Psoas muscle (tissue), 8 donors: ENCODE measurements at places on chromosomes 1 and 21.

- peaks cover 46% of the 10 kb centered on the region for H3K4me1 ChIP-seq
- no peak overlapping the region for H3K27ac ChIP-seq
- no peaks in the 10 kb centered on the region for H3K36me3 ChIP-seq
- H3K27me3 ChIP-seq = no peaks in the 10 kb centered on the region
- no peak overlapping the region for H3K4me3 ChIP-seq
- DNase-seq = no peak
Observed at GRCh38 chr1:201491896-201492511, 14.9 kb downstream of the CSRP1 start.

GRCh38 chr1:60621368-60621851 is 461.0 kb upstream of the NFIA start:
- no peak overlapping the region for H3K27ac ChIP-seq
- H3K36me3 ChIP-seq = no peaks in the 10 kb centered on the region
- DNase-seq = no peak
- no peak overlapping the region for H3K4me3 ChIP-seq
- no peaks in the 10 kb centered on the region for H3K27me3 ChIP-seq

DNA sequence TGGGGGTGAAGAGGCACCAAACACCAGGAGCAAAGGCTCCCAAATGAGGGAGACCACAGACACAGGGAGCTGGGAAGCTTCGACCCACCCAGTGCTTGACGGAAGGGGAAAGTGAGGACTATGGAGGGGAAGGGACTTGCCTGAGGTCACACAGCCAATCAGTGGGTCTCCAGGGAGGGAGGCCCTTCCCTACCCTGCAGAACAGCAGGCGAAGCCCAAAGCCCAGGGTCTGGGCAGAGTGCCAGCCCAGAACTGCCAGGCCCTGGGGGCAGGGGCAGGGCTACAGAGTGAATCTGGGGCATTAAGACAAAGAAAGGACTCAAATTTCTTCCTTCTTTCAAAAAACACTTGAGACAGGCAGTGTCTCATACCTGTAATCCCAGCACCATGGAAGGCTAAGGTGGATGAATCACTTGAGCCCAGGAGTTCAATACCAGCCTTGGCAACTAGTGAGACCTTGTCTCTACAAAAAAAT is 45.5 kb upstream of the ECE1 start:
- H3K4me3 ChIP-seq = no peak overlapping the region
- no peak overlapping the region for H3K27ac ChIP-seq
- no peaks in the 10 kb centered on the region for H3K36me3 ChIP-seq
- no peak for DNase-seq
- H3K27me3 ChIP-seq = no peaks in the 10 kb centered on the region

GRCh38 chr1:33616780-33617179 is 144.3 kb downstream of the ZSCAN20 start:
- H3K27ac ChIP-seq = no peak overlapping the region
- H3K27me3 ChIP-seq = no peaks in the 10 kb centered on the region
- DNase-seq = no peak
- no peak overlapping the region for H3K4me3 ChIP-seq
- H3K36me3 ChIP-seq = no peaks in the 10 kb centered on the region
- no peaks in the 10 kb centered on the region for H3K4me1 ChIP-seq

GRCh38 chr1:178046591-178047270 is 47.2 kb upstream of the RASAL2 start:
- no peaks in the 10 kb centered on the region for H3K36me3 ChIP-seq
- DNase-seq = no peak
- no peaks in the 10 kb centered on the region for H3K4me1 ChIP-seq
- H3K27me3 ChIP-seq = no peaks in the 10 kb centered on the region
- no peak overlapping the region for H3K27ac ChIP-seq

DNA sequence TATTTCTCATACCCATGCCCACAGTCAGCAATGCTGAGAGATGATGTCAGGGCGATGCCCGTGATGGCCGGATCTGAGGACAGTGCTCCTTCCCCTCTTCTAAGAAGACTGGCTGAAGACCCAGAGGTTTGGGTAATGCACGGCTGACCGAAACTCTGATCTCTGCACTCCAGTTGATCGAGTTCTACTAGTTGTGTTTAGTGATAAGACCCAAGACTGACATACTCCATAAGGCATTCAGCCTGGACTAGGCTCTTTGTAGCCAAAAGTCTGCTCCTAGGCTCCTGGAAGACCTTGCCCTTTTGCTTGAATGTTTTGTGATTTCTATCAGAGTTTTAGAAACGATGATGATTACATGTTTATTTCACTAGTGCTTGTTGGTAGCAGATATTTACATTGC is 251.5 kb downstream of the DYRK1A start:
- no peaks in the 10 kb centered on the region for H3K27me3 ChIP-seq
- H3K36me3 ChIP-seq = no peaks in the 10 kb centered on the region
- H3K4me1 ChIP-seq = peaks cover 15% of the 10 kb centered on the region
- DNase-seq = no peak
- no peak overlapping the region for H3K4me3 ChIP-seq

- no peaks in the 10 kb centered on the region for H3K36me3 ChIP-seq
- H3K4me3 ChIP-seq = no peak overlapping the region
- peaks cover 9% of the 10 kb centered on the region for H3K27me3 ChIP-seq
- H3K27ac ChIP-seq = no peak overlapping the region
Observed at GRCh38 chr1:6097824-6098223, 52.1 kb downstream of the KCNAB2 start.

DNA sequence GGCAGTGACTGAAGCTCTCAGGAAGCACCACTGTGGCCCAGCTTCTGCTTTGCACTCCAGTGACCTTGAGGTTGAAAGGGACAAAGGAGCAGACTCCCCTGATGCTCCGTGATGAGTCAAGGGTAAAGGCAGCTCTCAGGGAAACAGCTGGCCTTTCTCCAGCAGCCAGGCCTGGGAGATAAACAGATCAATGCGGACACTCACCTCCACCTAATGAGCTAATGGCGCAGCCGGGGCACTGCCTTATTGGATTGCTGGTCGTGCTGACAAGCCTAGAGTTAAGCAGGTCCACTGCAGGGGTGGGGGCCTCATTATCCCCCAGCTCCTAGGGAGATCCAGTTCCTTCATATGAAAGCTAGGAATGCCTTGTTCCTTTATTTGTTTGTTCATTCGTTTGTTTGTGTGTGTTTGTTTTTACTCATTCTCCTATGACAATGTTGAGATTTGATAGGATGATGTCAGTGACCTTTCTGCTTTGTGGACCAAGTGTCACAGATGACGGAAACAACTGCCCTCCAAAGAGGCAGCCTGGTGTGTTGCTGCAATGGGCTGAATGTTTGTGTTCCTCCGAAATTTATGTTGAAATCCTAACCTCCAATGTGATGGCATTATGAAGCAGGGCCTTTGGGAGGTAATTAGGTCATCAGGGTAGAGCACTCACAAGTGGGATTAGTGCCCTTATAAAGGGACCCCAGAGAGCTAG is 141.4 kb upstream of the BEND5 start:
- no peak overlapping the region for H3K4me3 ChIP-seq
- DNase-seq = no peak
- no peaks in the 10 kb centered on the region for H3K4me1 ChIP-seq
- no peak overlapping the region for H3K27ac ChIP-seq
- H3K36me3 ChIP-seq = no peaks in the 10 kb centered on the region
- no peaks in the 10 kb centered on the region for H3K27me3 ChIP-seq

DNA sequence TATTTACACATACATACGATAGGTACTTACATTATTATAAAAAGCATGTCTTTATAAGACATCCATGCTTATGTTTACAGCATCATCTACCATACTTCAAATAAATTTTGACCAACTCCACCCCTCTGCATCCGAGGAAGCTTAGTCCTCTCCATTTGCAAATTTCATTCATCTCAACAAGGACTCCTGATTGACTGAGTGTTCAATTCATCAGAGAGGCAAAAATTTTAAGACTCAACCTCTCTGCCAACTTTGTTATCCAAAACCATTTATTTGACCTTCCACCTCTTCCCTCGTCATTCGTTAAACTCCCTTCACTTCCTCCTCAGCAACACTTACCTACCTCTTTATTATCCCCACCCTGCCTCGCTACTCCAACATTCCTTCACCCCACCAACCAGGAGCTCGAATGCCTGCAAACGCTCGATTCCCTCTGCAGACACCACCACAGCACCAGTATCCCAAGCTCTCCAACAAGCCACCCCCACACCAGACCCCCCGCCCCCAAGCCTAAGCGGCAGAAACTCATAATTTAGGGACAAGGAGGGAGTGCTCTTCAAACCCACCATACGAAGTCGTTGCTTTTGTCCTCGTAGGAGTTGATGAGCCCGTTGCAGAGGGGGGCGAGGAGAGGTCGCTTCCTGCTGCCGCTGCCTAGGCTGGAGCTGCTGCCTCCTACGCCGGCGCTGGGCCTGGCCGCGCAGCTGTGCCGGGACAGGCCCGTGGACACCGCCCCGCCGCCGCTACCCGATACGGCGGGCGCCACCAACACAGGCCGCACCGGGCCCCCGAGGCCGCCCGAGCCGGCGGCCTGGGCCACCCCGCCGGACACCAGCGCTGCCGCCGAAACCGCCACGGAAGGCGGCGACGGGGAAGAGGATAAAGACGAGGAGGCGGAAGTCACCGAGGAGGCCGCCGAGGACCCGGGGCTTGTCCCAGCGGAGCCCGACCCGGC is 803 bp downstream of the COP1 start:
- peaks cover 29% of the 10 kb centered on the region for H3K4me1 ChIP-seq
- H3K36me3 ChIP-seq = no peaks in the 10 kb centered on the region
- peak overlapping the region; percentile 95 for H3K27ac ChIP-seq

GRCh38 chr1:42334240-42335049 is 590 bp downstream of the FOXJ3 start:
- H3K27ac ChIP-seq = peak overlapping the region; percentile 98
- H3K27me3 ChIP-seq = no peaks in the 10 kb centered on the region
- peak; percentile 55 for DNase-seq
- H3K36me3 ChIP-seq = no peaks in the 10 kb centered on the region

GRCh38 chr1:9075022-9075421 is 5.6 kb upstream of the SLC2A5 start:
- no peak for DNase-seq
- H3K27ac ChIP-seq = no peak overlapping the region
- no peaks in the 10 kb centered on the region for H3K27me3 ChIP-seq
- H3K4me1 ChIP-seq = peaks cover 7% of the 10 kb centered on the region
- no peaks in the 10 kb centered on the region for H3K36me3 ChIP-seq
- H3K4me3 ChIP-seq = no peak overlapping the region

DNA sequence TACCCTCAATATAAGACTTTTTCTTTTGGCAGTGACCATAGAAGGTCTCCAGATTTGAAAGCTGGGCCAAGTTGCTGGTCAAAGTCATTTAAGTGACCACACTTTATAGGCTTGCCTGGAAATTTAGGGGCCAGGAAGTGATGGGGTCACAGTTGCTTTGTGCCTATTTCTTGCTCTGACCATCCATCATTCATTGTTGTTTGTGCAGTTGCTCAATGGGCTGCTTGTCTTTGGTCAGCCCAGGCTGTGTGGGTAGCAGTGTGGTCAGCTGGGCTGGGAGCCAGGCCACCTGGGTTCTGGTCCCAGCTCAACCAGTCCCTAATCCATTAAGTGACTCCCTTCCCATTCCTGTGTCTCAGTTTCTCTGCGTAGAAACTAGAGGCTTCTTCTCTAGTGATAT is 2.1 kb upstream of the OTUD7B start:
- H3K27me3 ChIP-seq = no peaks in the 10 kb centered on the region
- H3K36me3 ChIP-seq = no peaks in the 10 kb centered on the region
- no peak for DNase-seq
- H3K27ac ChIP-seq = no peak overlapping the region
- H3K4me3 ChIP-seq = no peak overlapping the region

GRCh38 chr1:205225901-205226765 is 1.6 kb upstream of the TMCC2 start:
- no peak for DNase-seq
- H3K36me3 ChIP-seq = no peaks in the 10 kb centered on the region
- H3K27ac ChIP-seq = no peak overlapping the region
- no peak overlapping the region for H3K4me3 ChIP-seq

- H3K27me3 ChIP-seq = no peaks in the 10 kb centered on the region
- H3K27ac ChIP-seq = no peak overlapping the region
- no peak overlapping the region for H3K4me3 ChIP-seq
Observed at GRCh38 chr1:207188901-207189300, 84.9 kb downstream of the C4BPA start.

DNA sequence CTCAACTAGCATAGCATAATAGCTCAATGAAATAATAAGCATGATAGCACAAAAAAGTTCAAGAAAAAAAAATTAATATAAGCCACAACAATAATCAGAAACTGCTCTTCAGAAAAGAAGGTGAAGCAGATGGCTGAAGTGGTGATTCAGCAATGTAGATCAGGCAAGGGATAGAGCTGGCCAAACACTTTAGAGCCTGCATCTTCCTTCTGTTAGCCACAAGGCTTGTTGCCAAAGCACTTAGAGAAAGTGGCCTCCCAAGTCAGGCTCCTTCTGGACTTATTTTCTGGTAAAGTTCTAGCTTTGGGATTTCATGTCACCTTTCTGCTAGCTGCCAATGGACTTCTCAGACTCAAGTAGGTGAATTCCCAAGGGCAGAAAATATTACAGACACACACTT is 60.3 kb upstream of the C1orf87 start:
- DNase-seq = no peak
- no peaks in the 10 kb centered on the region for H3K4me1 ChIP-seq
- H3K27me3 ChIP-seq = no peaks in the 10 kb centered on the region
- H3K36me3 ChIP-seq = no peaks in the 10 kb centered on the region
- H3K27ac ChIP-seq = no peak overlapping the region

GRCh38 chr1:79323239-79324025 is 316.9 kb upstream of the ADGRL4 start:
- DNase-seq = no peak
- H3K4me3 ChIP-seq = no peak overlapping the region
- no peak overlapping the region for H3K27ac ChIP-seq
- H3K27me3 ChIP-seq = no peaks in the 10 kb centered on the region
- H3K36me3 ChIP-seq = no peaks in the 10 kb centered on the region
- no peaks in the 10 kb centered on the region for H3K4me1 ChIP-seq

DNA sequence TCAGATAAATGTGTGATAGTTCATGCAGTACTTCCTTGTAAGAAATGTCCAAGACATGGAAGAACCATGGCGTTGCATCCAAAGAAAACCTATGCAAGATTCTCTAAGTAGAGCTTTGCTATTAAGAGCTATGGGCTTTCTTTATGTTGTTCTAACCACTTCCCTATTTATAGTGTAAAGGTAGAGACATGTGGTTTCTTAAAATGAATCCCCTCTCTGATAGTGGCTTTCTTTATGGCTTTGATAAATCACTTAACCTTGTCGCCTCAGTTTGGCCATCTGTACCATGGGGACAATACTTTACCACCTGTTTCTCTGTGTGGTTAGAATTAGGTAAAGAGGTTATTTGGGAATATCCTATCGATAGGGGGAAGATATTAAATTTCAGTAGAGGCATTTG is 305.5 kb downstream of the NFIA start:
- H3K36me3 ChIP-seq = peaks cover 28% of the 10 kb centered on the region
- no peak overlapping the region for H3K4me3 ChIP-seq
- no peaks in the 10 kb centered on the region for H3K27me3 ChIP-seq
- no peak for DNase-seq
- no peak overlapping the region for H3K27ac ChIP-seq

- H3K4me1 ChIP-seq = no peaks in the 10 kb centered on the region
- no peak within 1 kb of the TSS for H3K27ac ChIP-seq
- no peak for DNase-seq
- H3K27me3 ChIP-seq = no peaks in the 10 kb centered on the region
- H3K4me3 ChIP-seq = no peak within 1 kb of the TSS
- H3K36me3 ChIP-seq = no peaks in the 10 kb centered on the region
Observed at GRCh38 chr1:160739098-160739511, at the start of gene SLAMF7. SLAMF7 (plus strand) TSS chr1:160739247; CDS start chr1:160739302, 55 bp downstream.

- no peak overlapping the region for H3K27ac ChIP-seq
- H3K36me3 ChIP-seq = peaks cover 94% of the 10 kb centered on the region
- H3K4me1 ChIP-seq = no peaks in the 10 kb centered on the region
Observed at GRCh38 chr1:26838474-26839338, 12.2 kb downstream of the ZDHHC18 start.

GRCh38 chr1:229617351-229618100 is 8.4 kb downstream of the TAF5L start:
- H3K4me3 ChIP-seq = no peak overlapping the region
- no peak for DNase-seq
- H3K4me1 ChIP-seq = peaks cover 33% of the 10 kb centered on the region
